ENCODE measurements at places on chromosomes 3 and 15.
A peak's percentile ranks its signal among the peaks of the same experiment; 100 is the strongest.

GRCh38 chr3:126612479-126613205, 42.3 kb downstream of the TXNRD3 start:
- H3K36me3 ChIP-seq: peaks cover 20% of the 10 kb centered on the region
- H3K4me1 ChIP-seq: no peaks in the 10 kb centered on the region
- no peak for DNase-seq
- H3K4me3 ChIP-seq: no peak overlapping the region
- no peak overlapping the region for H3K27ac ChIP-seq

DNA sequence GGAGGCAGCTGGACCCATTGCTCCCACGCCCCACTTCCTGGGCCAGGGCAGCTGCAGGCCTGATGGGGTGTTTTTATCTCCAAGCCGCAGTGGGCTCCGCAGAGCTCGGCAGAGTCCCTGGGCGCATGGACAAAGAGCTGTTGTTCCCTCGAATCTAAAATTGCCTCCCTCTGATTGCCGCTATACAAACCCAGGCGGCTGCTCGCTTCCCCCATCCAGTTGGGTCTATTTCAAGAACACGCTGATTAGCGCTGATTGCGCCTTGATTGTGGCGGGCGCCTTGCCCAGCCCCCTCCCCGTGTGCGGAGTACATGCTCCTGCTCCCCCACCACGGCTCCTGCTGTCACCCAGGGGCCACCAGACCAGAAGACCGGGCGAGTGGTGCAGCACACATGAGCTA, 43.4 kb upstream of the SLC6A1 start:
- no peaks in the 10 kb centered on the region for H3K36me3 ChIP-seq
- no peak overlapping the region for H3K4me3 ChIP-seq
- no peaks in the 10 kb centered on the region for H3K27me3 ChIP-seq
- H3K4me1 ChIP-seq: no peaks in the 10 kb centered on the region
- no peak for DNase-seq

DNA sequence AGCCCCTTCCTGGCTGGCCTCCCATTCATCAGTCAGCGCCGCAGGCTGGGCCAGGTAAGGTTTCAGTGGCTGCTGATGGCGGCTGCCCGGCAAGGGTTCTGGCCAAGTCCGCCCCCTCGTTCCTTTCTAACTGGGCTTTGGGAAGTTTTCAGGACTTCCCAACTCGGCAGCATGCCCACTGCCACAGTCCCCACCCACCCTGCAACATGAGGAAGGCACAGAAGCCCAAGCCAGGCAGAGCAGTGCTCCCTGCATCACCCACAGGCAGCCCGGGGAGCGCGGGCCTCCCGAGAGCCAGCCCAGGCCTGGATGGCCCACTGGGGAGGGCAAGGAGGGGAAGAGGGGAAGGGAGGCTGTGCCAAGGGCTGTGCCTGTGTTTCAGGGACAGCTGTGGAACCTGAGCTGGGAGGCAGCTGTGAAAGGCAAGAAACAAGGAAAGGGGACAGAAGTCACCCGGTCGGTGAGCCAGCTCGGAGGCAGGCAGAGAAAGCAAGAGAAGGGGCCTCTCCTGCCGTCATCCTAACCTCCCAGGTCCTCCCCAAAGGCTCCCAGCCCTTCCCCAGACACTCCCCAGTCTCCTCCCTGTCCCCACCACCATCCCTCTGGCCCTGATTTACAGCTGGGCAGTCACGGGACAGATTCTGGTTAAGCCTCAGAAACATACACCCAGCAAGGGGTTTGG, 73.9 kb downstream of the CPN2 start:
- no peak overlapping the region for H3K4me3 ChIP-seq
- H3K27ac ChIP-seq: peak overlapping the region; percentile 12
- DNase-seq: no peak
- no peaks in the 10 kb centered on the region for H3K36me3 ChIP-seq

DNA sequence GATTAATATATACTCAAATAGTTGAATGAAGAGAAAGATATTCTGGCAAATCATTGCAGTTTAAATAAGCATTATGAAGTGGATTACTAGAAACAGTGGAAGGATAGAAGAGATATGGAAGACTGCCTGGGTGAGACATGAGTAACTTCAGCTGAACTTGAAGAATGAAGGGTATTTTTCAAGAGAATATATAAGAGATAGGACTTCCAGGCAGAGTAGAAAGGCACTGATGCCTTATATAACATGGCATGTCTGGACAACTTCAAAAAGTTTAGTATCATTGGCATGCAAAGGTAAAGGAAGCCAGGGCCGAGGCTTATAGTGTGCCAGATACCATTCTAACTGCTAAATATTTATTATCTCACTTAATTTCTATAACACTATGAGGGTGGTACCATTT, 126.5 kb upstream of the SLC7A14 start:
- no peak overlapping the region for H3K4me3 ChIP-seq
- no peaks in the 10 kb centered on the region for H3K4me1 ChIP-seq
- no peaks in the 10 kb centered on the region for H3K27me3 ChIP-seq
- no peak overlapping the region for H3K27ac ChIP-seq

GRCh38 chr3:44110648-44111047, 131.0 kb upstream of the TOPAZ1 start:
- H3K4me1 ChIP-seq: peaks cover 7% of the 10 kb centered on the region
- H3K4me3 ChIP-seq: no peak overlapping the region
- H3K27ac ChIP-seq: no peak overlapping the region
- no peak for DNase-seq
- no peaks in the 10 kb centered on the region for H3K27me3 ChIP-seq

- DNase-seq: no peak
- no peak overlapping the region for H3K27ac ChIP-seq
- H3K4me3 ChIP-seq: no peak overlapping the region
- H3K27me3 ChIP-seq: peaks cover 4% of the 10 kb centered on the region
Measured at GRCh38 chr15:74978503-74978902, 16.9 kb upstream of the SCAMP5 start.

DNA sequence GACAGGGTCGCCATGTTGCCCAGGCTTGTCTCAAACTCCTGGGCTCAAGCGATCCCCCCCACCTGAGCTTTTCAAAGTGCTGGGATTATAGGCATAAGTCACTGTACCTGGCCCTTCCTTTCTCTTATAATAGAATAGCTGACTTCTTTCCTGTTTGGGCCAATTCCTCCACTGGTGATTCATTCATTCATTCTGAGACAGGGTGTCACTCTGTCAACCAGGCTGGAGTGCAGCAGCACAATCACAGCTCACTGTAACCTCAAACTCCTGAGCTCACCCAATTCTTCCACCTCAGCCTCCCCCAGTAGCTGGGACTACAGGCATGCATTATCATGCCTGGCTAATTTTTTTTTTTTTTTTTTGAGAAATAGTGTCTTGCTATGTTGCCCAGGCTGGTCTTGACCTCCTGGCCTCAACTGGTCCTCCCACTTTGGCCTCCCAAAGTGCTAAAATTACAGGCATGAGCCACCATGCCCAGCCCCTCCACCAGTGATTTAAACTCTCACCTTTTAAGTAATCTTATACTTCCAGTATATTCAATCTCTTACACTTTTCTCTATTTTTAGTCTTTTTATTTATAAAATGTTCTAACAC, 20.9 kb downstream of the GNB4 start:
- H3K36me3 ChIP-seq: peaks cover 2% of the 10 kb centered on the region
- no peaks in the 10 kb centered on the region for H3K27me3 ChIP-seq
- no peak for DNase-seq
- H3K4me1 ChIP-seq: no peaks in the 10 kb centered on the region
- no peak overlapping the region for H3K27ac ChIP-seq

- H3K4me3 ChIP-seq: no peak overlapping the region
- no peaks in the 10 kb centered on the region for H3K36me3 ChIP-seq
- DNase-seq: peak; percentile 45
- no peaks in the 10 kb centered on the region for H3K27me3 ChIP-seq
- no peak overlapping the region for H3K27ac ChIP-seq
- H3K4me1 ChIP-seq: no peaks in the 10 kb centered on the region
Measured at GRCh38 chr15:56490461-56490860, 25.5 kb upstream of the MNS1 start.
